ENCODE measurements at places on chromosomes 1 and 21.

GRCh38 chr1:169371404-169371803, 3.4 kb downstream of the BLZF1 start:
- no peak for DNase-seq

GRCh38 chr1:246095443-246095842, 411.6 kb downstream of the SMYD3 start:
- no peak for DNase-seq

DNA sequence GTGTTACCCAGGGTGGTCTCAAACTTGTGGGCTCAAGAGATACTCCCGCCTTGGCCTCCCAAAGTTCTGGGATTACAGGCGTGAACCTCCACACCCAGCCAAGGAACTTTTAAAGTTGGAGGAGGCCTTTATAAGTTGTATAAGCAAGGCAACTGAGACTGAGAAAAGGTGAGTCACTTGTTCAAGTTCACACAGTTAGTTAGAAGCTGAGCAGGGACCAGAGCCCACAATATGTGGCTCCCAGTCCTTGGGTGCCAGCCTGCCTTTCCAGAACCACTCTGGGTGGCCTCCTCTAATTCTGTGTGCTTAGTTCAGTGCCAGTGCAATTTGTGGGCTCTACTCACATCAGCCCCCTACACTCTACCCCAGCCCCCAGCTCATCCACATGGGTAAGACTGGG, 3.7 kb downstream of the RAB25 start:
- DNase-seq, result no peak

GRCh38 chr1:182588500-182589396, at the start of gene RNASEL:
TSS of gene RNASEL (minus strand) at chr1:182589256. CDS start at chr1:182586806, 2,450 bp downstream.
- DNase-seq, result peak; percentile 57

DNA sequence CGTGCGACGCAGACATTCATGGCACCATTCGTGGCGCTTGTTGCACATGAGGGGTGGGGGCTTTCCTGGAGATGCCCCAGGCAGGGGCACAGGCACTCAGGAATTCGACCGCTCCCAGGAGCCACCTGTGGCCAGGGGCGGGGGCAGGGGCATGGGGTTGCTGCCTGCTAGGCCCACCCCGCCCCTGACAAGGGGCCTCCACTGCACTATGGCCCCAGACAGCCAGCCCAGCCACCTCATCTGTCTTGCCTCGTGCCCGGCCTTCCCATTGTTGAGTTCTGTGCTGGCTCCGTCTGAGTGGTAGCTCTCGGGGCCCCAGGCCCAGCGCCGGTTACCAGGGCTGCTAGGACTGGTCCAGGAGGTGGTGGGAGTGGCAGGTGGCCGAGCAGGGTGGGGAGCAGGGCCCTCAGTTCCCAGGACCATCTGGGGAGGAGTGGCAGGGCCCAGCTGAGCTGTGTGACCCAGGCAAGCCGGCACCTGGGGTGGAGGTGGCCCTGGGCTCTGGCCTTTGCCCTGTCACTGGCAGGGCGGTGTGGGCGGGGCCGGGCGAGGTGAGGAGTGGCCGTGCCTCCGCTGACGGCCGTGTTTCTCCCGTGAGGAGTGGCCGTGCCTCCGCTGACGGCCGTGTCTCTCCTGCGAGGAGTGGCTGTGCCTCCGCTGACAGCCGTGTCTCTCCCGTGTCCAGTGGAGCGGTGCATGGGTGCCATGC, 1.9 kb downstream of the PLCH2 start:
- DNase-seq, result no peak

GRCh38 chr1:95201905-95202304, 32.1 kb upstream of the RWDD3 start:
- no peak for DNase-seq

- DNase-seq, result no peak
These were observed 55.5 kb downstream of the TRABD2B start for GRCh38 chr1:47941609-47942239.

- no peak for DNase-seq
These were observed 31.8 kb downstream of the KCNK2 start for GRCh38 chr1:215114154-215114933.
